ENCODE measurements at places on chromosomes 7 and 10.

GRCh38 chr7:95684037-95684436 lies 87.7 kb upstream of the PDK4 start:
- DNase-seq, result peak; percentile 33

- no peak for DNase-seq
Measured at GRCh38 chr10:119377958-119378736, 164.4 kb downstream of the RGS10 start.

DNA sequence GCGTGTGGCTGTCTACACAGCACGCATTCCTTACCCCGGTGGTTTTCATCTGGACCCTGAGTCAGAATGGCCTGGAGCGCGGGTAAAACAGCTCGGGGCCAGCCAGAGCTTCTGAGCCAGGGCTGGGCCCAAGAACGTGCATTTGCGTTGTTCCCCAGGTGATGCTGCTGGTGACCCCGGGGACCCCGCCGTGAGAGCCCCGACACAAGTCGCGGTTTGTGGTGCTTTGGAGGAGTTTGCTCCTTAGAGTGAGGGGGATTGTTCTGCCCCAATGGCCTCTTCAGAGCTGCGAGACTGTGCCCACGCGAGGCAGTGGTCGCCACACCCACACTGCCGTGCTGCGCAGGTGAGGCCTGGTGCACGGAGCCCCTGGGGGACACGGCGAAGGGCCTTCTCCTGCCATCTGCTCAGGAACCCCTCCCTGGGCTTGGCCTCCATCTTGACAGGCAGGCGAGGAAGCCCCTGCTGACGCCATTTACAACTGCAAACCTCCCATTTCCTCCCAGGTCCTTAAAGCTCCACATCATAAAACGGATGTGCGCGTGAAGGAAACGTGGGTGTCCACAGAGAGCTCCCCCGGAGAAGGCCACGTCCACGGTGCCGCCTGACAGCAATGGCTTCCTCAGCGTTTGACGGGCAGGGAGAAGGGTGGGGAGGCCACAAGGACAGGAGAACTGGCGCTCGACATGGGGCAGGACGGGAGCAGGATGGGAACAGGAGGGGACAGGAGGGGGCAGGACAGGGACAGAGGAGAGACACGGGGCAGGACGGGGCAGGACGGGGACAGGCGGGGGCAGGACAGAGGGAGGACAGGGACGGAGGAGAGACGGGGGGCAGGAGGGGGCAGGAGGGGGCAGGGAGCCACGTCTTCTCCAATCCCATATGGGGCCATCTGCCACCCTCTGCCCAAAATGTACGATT lies 477.2 kb downstream of the DNAJB6 start:
- DNase-seq, result no peak

DNA sequence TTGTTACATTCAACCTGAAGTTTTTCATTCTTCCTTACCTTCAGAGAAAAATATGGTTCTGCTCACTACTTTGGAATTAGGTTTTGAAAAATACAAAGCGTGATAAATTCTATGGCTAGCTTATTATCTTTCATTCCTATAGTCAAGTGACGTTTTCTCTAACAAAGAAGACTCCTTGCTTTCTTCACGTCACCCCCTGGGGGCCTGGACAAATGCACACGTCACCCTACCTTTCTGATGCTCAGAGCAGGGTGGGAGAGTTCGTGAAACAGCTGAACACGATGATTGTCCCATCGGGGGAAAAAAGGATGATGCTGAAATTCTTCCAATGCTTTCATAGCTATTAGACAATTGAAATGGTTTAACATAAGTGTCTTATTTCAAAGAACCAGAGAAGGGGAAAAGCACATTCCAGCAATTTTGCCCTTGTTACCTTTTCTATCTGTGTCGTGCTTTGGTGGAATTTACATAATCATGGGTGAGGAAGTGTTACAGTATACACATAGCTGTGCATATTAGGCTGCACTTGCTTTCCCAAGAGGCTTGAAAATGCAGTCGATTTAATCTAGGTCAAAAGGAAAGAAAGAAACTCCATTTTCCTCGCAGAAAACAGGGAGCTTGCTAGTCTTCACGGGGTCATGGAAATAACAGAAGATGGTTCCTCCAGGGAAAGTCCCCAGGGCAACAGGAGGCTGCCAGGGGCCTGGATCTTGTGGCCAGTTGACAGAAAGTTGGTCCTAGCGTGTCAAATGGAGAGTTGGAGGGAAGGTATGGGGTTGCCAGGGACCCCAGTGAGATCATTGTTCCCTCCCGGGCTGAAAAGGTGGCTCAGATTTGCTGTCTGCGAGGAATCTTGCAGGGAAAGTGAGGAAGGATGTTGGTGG lies 189.2 kb downstream of the CELF2 start:
- no peak for DNase-seq

DNA sequence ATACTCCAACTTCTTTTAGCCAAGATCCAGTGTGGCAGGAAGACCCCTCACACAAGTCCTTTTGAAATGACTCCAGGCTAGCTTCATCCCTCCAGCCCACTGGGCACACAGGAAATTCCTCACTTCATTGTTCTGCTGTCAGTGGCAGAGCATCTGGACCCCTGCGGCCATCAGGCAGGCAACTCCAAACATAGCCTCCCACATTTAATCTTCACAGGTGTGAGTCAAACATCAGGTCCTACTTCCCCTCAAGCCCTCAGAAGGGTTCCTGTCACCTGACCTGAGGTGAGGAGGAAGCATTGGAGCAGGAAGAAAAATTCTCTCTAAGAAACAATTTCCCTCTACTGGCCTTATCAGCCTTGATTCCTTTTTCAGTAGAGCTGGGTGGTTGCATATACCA lies 51.1 kb upstream of the C1GALT1 start:
- DNase-seq, result peak; percentile 89

- no peak for DNase-seq
Measured at GRCh38 chr7:76091506-76091905, 43.6 kb downstream of the MDH2 start.

DNA sequence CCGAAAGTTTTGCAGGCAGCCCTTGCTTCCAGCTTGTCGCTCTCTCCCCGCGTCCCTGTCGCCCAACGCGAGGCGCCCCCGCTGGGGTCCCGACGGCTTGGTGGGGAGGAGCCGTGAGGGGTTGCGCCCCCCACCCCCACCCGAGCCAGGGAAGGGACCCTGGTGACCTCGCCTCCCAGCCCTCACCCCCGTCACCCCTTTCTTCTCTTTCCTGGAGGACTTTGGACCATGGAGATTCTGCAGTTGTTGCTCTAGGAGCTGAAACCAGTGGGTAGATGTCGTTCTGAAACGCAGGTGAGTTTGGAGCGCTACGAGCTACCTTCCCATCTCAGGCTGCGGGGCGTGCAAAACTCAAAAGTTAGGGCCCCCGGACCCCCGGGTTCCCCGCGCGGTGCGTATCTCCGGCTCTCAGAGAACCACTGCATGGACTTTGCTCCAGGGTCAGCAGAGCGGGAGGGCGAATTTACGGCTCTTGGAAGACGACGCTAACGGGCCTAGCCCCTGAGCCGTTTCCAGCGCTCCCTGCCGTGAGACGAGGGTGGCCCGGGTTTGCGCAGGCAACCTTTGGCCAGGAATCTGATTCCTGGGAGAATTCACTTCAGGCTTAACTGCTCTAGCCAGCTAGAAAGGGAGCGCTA lies 684 bp upstream of the ATXN7L1 start:
- DNase-seq, result peak; percentile 75

DNA sequence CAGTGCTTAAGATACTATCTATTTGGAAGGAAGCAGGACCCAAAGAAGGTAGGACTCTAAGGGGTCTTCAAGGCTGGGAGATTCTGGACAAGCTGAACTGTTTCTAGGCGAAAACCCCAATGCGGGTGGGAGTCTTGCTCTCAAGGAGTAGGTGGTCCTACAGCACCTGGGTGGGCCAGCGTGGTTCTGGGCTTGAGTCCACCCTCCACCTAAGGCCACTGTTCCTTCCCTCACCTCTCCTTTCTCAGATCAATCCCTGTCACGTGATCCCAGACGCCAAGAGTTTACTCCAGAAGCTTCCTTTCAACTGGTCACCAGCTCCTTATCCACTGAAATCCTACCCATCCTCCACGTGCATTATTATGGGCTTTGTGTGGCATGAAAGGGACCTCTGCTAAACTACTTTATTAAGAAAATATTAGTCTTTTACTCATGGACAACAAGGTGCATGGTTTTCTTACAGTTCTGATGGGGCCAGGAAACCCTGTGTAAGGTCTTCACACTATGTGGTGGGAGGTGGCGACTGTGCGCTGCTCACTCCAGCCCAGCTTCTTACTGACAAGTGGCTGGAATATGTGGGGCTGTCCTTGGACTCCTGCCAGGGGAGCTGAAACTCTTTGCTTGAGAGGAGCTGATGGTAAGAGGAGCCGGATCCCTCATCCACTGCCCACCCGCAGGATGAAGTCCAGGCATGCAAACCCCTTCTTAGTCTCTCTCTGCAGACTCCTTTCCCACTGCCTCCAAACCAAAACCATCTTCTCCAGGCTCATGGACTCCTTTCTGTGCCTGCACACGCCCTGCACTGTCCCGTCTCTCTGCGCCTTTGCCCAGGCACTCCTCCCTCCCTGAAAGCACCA lies 1.6 kb downstream of the ZNF746 start:
- DNase-seq, result no peak

DNA sequence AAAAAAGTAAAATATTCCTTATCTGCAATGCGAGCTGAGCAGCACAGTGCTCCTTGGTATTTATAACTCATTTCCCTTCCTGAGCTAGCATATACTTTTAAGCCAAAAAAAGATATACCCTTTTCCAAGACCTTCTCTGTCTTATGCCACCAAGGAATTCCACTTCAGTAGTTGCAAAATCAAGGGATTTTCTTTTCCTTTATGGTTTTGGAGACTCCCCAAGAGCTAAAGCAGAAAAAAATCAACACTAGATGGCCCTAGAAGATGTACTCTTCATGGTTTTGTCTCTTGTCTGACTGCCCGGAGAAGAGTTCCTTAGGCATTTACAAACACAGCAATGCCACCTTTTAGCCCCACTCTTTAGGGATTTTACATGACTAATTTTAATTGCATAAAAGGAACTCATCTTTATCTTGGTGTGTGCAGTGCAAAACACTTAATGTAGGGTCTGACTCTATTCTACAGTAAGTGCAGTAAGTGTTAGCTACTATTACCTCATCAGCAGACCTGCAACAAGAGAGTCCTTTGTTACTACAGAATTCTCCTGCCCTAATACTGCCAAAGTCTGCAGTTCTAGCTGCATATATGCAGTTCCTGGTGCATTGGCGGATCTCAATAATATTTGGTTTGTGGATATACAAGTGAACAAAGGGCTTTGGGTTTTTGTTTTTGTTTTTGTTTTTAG lies 443.3 kb downstream of the GFRA1 start:
- DNase-seq, result peak; percentile 39

DNA sequence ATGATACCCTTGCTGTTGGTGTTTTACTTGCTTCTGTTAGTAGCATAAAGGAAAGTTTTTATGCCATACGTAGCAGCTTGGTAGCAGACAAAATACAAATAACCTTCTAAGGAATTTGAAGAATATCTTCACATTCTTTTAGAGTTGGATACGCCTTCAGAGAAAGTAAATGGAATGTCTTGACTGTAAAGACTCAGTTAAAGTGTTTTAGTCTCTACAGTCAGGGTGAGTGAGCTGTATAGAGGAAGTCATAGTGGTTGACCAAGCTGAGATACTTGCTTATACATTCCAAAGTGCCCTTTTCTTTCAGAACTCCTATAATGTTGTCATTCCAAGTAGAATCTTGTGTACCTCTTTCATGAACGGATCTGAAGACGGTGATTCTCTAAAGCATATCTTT lies 37.7 kb downstream of the RABGEF1 start:
- peak; percentile 31 for DNase-seq

DNA sequence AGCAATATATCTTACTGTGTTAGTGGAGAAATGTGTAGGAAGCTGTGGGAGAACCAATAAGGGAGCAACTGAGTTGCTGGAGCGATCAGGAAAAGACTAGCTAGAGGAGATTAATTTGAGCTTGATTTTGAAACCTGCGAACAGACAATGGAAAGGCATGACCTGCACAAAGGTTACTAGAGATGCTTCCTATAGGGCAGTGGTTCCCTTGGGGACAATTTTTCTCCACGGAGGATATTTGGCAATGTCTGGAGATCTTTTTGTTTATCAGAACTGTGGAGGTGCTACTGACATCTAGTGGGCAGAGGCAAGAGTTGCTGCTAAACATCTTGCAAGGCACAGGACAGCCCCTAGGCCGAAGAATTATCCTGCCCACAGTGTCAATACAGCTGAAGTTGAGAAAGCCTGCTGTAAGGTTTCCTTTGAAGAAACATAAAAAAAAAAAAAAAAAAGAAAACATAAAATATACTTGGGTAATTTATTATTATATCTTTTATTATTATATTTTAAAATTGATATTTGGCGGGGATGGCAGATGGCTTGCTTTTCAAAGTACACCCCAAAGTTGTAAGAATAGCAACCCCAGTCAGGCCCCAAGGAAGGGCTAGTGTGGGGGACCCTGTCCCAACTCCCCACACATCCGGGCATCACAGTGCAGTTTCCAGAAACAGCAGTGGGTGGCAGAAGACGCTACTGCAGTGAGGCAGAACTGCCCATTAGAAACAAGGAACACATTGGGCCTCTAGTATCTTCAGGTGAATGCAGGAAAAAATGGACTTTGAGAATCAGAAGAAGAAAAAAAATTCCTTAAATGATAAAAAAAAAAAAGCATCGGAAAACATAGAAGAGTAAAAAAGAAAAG lies 481.6 kb downstream of the SH2D4B start:
- DNase-seq, result peak; percentile 84

GRCh38 chr10:71213127-71213621 lies 804 bp downstream of the UNC5B start:
- DNase-seq, result peak; percentile 86

DNA sequence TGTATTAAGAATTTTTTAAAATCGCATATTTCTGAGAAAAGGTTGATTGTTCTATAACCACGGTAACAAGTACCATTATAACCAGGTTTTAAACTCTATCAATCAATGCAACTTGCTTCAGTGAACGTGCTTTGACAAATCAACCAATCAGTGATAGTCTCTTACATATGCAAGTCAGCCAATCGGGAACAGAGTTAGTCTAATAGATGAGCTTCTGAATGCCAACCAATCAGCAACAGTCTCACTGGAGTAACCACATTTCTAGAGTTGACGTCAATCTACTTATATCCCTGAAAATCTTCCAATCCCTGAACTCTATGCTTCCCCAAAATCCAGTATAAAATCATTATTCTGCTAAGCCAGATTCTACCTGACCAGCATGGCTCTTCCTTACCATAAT lies 44.7 kb upstream of the TRUB1 start:
- DNase-seq, result peak; percentile 21

DNA sequence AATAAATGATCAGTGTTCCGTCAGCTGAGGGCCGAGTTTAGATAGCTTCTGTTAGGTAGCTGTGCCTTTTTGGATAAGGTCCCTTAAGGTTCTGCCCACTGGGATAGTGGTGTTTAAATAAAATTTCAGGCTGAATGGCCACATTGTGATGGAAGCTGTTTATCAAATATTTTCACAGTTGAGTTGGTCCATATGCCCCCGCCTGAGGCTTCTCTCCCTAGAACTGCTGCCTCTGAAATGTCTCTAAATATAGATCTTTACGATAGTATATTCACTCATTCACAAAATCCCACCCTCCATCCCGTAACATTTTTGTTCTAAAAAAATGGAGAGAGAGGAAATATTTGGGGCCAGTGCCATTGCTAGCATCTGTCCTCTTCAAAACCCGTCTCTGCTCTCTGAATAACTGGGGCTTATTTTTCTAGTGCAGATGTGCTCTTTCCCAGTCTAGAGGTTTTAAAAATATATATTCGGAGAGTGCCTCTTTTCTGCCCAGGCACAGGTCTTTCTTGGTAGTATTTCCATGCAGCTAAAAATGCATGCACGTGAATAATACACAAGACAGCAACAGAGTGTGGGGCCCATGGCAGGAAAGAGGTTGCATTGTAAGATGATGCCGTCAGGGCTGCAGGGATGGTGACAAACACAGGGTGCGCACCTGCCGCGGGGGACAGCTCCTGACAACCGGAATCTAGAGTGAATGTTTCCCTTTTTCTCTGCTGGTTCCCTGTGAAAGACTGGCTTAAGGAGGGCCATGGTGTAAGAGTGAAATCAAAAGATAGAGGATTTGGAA lies 105.4 kb upstream of the BTBD16 start:
- no peak for DNase-seq
